ENCODE measurements at places on chromosomes 4 and X.

DNA sequence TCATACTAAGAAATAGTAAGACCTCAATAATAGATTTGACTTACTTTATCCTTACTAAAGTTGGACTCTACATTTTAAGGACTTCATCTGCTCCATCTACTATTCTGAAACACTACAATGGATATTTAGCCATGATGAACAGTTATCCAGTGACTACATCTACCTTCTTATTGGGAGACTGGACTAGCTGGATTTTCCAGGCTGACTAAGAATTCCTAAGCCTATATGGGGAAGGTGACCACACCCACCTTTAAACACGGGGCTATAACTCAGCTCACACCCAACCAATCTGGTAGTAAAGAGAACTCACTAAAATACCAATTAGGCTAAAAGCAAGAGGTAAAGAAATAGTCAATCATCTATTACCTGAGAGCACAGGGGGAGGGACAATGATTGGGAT, 1438.4 kb downstream of the TECRL start:
- DNase-seq, result no peak

GRCh38 chr4:70940134-70940533, 38.0 kb downstream of the MOB1B start:
- DNase-seq, result no peak

DNA sequence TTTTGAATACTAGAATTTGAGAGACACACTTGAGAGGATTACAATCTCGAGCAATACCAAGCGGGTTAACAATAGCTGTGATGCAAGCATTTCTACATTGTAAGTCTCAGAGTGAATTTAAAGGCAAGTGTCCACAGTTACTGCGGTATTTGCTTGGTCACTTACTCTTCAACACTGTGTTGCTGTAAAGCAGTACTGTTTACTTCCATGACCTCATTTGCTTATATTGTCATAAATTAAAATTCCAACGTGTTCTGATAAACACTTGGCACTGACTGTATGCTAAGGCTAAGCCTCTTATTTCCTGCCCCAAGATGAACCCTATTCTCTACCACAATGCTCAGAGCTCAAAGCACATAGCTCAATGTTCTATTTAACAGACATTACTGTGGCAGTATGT, 11.1 kb downstream of the EXOC1L start:
- no peak for DNase-seq

DNA sequence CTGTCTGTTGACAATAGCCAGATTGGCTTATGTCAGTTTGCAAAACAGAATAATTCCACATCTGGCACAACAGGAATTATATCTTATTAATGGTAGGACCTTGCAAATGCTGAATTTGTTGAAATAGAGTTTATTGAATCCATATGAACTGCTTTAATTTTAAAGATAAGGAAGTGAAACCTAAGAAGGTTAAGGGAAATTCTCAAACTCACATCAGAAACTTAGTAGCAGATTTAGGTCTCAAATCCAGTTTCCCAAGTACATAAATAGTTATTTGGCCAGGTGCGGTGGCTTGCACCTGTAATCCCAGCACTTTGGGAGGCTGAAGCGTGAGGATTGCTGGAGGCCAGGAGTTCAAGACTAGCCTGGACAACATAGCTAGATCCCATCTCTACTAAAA, 117.1 kb downstream of the HNRNPD start:
- DNase-seq, result no peak

- no peak for DNase-seq
These were observed 11.0 kb downstream of the GNRHR start for GRCh38 chr4:67743194-67743593.

- DNase-seq, result no peak
These were observed 207.0 kb upstream of the TBL1X start for GRCh38 chrX:9257718-9258420.

GRCh38 chr4:88616275-88617150, 24.2 kb downstream of the HERC3 start:
- DNase-seq, result no peak

DNA sequence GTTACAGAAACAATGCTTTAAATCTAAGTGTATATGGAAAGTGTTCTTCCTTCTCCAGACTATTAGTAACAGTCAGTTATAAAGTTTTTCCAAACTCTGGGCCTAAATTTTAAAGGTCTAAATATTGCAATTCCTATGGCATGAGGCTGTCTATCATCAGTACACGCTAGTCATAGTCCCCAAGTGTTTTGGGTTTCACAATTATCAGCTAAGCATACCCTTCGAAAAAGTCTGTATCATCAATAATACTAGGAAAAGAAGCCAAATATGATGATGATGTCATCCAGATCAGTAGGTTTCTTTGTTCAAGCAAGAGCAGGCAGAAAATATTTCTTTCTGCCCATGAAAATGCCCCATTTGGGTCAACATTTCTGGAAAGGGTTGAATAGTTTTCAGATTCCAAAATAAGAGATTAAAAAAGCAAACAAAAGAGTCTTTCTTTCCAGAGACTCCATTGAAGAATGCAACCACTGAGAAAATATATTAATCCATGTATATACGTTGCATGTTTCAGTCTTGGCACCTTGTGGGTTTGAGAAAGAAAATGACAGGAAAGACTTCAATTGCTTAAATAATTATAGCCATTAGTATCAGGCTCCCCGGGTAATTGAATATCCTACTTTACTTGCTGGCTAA, 173.8 kb downstream of the CAMK2D start:
- DNase-seq, result no peak

GRCh38 chrX:39499996-39500395, 597.8 kb downstream of the BCOR start:
- no peak for DNase-seq

GRCh38 chr4:172927096-172927814, 241.4 kb upstream of the GALNT7 start:
- no peak for DNase-seq

GRCh38 chr4:6806924-6807626, 24.5 kb downstream of the KIAA0232 start:
- DNase-seq, result no peak

- DNase-seq, result no peak
These were observed 48.6 kb upstream of the UGT2A1 start for GRCh38 chr4:69701696-69702095.

DNA sequence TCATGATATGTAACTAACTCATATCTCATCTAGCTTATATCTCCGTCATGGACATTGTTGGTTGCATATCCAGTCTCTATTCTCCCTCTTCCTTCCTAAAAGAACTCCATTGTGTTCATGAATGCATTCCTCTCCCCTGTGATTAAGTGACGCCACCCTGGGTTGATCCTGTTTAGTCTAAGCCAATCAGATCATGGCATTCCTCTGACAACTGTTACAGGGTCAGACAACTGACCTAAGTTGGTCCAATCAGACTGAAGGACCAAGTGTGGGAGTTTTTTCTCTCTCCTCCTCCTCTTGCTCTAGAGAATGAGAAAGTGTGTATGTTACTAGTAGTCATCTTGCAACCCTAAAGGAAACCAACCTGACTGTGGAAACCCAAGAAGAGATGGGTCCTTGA, 3.6 kb downstream of the APOO start:
- no peak for DNase-seq

GRCh38 chr4:143391261-143391660, 54.6 kb downstream of the GAB1 start:
- no peak for DNase-seq

GRCh38 chr4:152929888-152930287, 6.2 kb upstream of the FHDC1 start:
- DNase-seq, result no peak

- DNase-seq, result no peak
These were observed 885.8 kb downstream of the SH3BGRL start for GRCh38 chrX:82087699-82088098.

DNA sequence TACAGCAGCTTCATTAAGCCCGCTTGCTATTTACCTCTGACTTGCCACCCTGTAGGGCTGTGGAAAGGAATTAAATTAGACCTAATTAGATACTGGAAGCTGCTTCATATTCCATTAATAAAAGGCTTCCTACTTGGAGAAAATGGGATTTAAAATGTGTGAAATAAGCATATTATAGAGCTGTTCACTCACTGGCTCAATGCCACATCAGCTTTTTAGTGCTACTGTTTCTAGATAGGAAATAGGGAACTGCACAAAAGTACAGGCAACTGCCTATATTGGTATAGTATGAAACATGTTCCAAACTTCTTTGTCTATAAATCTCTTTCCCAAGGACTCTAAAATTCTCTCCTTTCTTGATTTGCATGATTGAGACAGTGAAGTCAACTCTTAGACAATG, 407.9 kb upstream of the AADAT start:
- no peak for DNase-seq

GRCh38 chr4:189765736-189766135, 174.9 kb upstream of the FRG1 start:
- no peak for DNase-seq

DNA sequence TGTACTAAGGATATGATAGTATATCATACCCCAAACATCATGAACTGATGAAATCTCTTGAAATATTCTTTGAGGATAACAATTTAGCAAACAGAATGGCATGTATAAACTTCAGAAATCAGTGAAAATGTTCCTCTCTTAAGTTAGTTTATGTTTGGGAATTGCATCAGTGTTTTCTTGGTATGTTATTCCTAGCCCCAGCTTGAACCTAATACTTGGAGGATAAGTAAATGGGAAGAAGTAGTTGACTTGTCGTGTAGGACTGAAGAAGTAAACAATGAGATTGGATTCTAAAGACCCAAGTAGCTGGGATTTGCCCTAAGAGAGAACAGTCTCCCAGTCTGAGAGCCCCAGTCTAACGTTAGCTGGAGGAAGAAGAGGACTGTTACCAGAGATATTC, 355.7 kb downstream of the GALNTL6 start:
- no peak for DNase-seq

DNA sequence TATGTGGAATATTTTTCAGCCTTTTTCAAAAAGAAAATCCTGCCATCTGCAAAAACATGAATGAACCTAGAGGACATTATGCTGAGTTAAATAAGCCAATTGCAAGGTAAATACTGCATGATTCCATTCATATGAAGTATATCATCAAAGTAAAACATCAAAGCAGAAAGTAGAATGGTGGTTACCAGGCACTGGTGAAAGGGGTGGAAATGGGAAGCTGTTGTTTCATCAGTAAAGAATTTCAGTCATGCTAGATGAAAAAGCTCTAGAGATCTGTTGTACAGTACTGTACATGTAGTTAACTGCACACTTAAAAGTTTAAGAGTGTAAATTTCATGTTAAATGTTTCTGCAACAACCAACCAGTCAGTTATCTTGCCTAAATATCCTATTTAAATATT, 196.8 kb upstream of the ADGRL3 start:
- no peak for DNase-seq

DNA sequence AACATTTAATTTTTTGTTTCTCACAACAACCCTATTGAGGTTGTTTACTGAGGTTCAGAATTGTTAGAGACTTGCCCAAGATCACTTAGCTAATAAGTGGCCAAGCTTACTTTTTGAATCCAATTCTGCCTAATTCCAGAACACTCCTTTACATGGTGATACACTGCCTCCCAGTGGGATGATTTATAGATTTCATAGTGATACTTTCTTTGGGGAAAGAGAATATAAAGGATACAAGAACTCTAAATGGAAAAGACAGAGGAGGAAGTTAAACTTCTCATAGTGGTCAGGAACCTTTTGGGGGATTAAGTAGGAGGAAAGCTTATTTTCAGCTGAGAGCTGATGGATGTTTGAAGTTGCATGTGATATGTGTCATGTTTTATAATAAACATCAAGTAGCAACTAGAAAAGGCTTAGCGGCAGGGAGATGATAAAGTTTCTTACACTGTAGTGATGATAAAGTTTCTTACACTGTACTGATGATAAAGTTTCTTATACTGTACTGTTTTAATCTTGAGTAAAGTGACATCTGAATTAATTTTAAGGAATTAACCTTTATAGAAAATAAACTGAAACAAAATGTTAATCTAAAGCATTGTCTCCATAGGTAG, 15.3 kb downstream of the STAG2 start:
- DNase-seq, result no peak

GRCh38 chr4:186227221-186227620, at the start of gene KLKB1:
TSS of gene KLKB1 (plus strand) at chr4:186227507. CDS start at chr4:186228196, 689 bp downstream.
- no peak for DNase-seq

Data from femur (tissue), 1 donor.